Activated T-cell treated with anti-CD3 and anti-CD28 coated beads, Interleukin-2, amount 50 U/mL, for 48 hours (primary cell): ENCODE measurements at places on chromosomes 2 and 18.

- DNase-seq, result no peak
Measured at GRCh38 chr18:46485675-46486194, 171.3 kb downstream of the LOXHD1 start.

DNA sequence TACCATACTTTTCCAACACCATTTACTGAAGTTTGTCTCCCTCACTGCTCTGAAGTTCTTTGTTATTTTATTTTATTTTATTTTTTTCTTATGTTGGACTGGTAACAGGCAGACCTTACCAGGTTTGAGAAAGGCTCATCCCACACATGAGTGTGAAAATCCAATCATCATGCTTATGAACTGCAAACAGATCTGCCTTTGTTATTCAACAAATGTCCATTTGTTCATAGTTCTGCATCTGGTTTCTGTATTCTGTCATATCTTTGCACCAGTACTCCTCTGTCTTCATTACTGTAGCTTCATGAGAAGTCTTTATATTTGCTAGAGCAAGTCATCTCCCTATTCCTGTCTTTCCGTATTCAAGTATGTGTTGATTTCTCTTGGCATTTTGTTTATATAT is 5.3 kb downstream of the RNU2-63P start:
- DNase-seq, result no peak

GRCh38 chr2:180063494-180064092 is 56.5 kb upstream of the CWC22 start:
- no peak for DNase-seq

- DNase-seq, result peak; percentile 84
Measured at GRCh38 chr2:136327162-136327852, 209.4 kb upstream of the CXCR4 start.

- DNase-seq, result peak; percentile 41
Measured at GRCh38 chr2:178306352-178307073, 112.2 kb downstream of the OSBPL6 start.
